ENCODE measurements at places on chromosomes 3 and 15.

DNA sequence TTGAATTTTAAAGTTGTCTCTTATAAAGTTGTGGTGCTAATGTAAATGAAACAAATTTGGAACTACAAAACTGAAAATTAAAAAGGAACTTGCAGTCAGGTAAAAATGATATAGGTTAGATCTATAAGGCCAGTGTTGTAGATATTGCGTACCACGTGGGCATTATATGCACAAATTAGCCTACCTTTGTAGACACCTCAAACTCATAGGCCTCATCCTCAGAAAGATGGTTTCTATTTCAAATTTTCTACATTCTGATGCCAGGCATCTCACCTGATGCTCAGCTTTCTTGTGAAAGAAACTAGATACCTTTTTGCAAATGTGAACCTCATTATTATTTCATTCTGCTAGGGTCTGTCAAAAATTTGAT, 25.6 kb downstream of the TMEM207 start:
- DNase-seq, result no peak

DNA sequence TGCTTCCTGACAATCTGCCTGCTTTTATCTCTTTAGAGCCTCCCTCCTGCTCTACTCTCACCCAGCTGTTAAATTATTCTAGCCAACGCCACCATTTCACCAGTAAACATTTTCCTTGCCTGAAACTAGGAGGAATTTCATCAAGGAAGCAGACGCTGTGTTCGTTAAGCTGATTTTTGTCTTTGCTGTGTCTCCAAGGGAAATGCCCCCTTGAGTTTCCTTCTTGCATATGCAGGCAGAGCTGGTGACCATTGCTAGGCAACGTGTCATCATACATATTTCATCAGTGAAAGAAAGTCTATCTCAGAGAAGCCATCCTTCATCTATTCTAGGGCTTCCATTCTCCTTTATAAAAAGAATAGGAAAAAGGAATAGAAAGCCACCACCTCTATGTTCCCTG, 87.0 kb upstream of the ST8SIA2 start:
- no peak for DNase-seq

DNA sequence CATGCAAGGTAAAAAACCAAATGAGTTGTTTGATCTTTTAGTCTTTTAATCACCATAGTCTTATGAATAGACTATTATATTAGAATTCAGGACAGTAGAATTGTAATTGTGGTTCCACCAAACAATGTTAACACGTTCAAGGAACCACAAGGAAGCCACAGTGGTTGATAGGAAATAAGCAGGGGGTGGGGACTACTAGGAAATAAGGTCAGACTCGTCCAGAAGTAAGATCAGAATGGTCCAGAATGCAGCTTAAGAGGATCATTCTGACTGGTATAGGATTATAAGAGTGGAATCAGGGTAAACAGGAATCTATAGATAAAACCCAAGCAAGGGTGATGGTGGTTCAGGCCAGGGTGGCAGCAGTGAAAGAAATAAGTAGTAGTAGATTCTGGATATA, 7.5 kb downstream of the MYNN start:
- DNase-seq, result no peak

- DNase-seq, result no peak
These were observed 28.2 kb downstream of the POC1A start for GRCh38 chr3:52126036-52126435.

GRCh38 chr3:23372285-23372684, 169.2 kb downstream of the UBE2E2 start:
- DNase-seq, result no peak

DNA sequence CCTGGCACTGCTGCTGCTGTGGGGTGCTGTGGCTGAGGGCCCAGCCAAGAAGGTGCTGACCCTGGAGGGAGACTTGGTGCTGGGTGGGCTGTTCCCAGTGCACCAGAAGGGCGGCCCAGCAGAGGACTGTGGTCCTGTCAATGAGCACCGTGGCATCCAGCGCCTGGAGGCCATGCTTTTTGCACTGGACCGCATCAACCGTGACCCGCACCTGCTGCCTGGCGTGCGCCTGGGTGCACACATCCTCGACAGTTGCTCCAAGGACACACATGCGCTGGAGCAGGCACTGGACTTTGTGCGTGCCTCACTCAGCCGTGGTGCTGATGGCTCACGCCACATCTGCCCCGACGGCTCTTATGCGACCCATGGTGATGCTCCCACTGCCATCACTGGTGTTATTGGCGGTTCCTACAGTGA, 2.1 kb downstream of the GRM2 start:
- no peak for DNase-seq

GRCh38 chr15:36814708-36815107, 235.3 kb downstream of the CDIN1 start:
- DNase-seq, result no peak

DNA sequence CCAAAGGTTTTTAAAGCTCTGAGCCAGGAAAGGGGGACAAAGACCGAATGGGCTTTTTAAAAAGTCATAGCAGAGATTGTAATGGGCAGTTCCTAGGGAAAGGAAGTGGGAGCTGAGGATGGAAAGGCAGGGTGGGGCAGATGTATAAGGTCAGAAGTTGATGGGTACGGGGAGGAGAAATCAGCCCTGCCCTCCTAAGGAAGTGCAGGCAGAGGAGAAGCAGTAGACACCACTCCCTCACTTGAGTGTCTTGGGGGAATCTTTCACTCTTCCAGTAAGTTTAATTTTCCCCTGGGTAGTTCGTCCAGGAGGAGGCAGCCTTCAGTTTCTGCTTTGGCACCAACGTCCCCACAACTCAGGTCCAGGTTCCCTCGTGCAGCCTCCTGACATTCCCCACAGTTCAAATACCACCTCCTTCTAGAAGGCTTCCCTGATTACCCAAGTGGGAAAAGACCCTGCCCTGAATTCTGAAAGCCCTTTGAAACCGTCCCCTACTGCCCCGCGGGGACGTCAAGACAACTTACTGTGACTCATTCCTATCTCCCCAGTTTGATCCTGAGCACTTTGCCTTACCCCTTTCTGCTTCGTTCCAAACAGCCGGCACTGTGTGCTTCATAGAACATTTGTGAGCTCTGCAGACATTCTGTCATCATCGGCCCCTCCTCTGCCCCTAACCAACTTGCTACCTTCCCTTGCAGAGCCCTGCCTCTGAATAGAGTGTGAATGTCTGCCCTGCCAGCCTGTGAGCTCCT, 14.3 kb upstream of the SRP14 start:
- no peak for DNase-seq

GRCh38 chr3:187000711-187001151, 70.4 kb downstream of the ST6GAL1 start:
- DNase-seq, result no peak
